Activated naive CD4-positive, alpha-beta T cell treated with anti-CD3 and anti-CD28 coated beads, Interleukin-2, amount 50 U/mL, for 72 hours (primary cell): ENCODE measurements at places on chromosomes 13 and 19. TPM values are rescaled to one million over a fixed set of nuclear protein-coding genes. Genes with fewer than 3 reads are reported as not detected.

DNA sequence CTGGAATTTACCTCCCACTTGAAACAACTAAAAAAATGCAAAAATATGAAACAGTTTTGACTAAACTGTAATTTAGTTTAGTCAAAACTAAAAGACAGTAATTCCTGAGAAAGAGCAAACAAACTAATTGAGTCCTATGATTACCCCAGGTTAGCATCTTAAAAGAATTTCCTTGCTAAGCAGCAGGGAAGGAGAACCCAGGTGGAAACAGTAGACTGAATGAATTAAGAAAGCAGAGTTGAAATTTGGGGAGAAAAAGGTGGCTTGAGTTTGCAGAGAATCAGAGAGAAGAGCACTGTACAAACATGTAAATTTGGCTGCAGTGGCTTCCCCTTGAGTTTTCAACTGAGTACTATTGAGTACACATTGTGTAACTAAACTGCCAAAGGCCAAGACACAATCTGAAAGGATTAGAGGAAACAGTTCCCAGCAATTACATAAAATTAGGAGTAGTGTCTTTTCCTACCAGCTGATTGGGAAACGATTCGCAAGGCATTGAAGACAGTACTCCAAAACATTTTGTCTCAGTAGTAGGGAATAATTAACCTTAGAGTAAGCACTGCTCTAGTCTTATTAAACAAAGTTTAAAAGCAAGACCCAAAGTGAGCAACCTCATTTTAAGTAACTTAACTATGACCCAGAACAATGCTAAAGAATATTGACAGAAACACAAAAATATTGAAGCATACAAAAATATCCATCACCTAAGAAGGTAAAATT, 820.5 kb downstream of the DACH1 start:
- DNase-seq: no peak

DNA sequence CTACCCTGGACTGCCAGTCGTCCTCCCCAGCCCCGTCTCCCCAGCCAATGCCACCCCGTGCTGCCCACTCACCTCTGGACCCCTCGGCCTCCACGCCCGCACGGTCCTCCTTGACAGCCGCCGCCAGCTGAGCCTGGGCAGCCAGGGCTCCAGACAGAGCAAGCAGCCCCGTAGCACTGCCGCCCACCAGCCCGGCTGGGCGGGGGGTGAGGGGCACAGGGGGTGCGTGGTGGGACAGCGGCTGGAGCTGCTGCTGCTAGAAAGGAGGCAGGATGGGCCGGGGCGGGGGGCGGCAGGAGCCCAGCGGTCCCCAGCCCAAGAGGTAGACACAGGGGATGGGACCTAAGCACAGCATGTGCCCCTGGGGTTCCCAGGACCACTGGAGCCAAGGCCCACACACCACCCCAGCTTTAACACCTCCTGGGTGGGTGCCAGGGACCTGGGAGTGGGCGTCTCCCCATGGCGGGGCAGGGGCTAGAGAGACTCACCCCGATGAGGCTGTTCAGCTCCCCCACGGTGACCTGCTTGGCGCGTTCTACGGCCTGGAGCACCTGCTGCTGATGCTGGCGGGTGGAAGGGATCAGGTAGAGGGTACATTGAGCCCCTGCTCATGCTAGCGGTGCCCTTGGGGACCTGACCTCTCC, 9.7 kb downstream of the TLE2 start:
- DNase-seq: no peak

SLC25A41 gene
- total RNA-seq: 0.14 TPM

- DNase-seq: no peak
Observed at GRCh38 chr13:49690133-49690994, 922 bp downstream of the EBPL start.

- DNase-seq: no peak
Observed at GRCh38 chr13:30234619-30235162, 72.7 kb downstream of the KATNAL1 start.

KMT5C gene
- 30.7 TPM for total RNA-seq

- no peak for DNase-seq
Observed at GRCh38 chr13:94673851-94674250, 38.5 kb downstream of the SOX21 start.

GRCh38 chr19:42193706-42194105, 23.8 kb downstream of the DEDD2 start:
- DNase-seq: no peak

- no peak for DNase-seq
Observed at GRCh38 chr13:62502588-62502987, 1086.9 kb upstream of the PCDH20 start.

DNA sequence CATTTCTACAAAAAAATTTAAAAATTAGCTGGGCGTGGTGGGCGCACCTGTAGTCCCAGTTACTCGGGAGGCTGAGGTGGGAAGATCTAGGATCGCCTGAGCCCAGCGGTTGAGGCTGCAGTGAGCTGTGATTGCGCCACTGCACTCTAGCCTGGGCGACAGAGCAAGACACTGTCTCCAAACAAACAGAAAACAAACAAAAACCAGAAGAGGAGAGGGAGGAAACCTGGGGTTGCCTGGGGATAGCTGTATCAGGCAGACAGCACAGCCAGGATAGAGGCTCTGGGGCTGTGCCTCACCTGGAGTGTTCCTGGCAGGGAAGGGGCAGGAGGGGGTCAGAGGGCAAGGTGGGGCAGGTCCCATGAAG, 2.6 kb upstream of the POLR2E start:
- DNase-seq: no peak

GRCh38 chr19:17794731-17795494, at the start of gene B3GNT3:
B3GNT3 (plus strand) TSS chr19:17795138; CDS start chr19:17807808, 12,670 bp downstream.
- DNase-seq: no peak

DNA sequence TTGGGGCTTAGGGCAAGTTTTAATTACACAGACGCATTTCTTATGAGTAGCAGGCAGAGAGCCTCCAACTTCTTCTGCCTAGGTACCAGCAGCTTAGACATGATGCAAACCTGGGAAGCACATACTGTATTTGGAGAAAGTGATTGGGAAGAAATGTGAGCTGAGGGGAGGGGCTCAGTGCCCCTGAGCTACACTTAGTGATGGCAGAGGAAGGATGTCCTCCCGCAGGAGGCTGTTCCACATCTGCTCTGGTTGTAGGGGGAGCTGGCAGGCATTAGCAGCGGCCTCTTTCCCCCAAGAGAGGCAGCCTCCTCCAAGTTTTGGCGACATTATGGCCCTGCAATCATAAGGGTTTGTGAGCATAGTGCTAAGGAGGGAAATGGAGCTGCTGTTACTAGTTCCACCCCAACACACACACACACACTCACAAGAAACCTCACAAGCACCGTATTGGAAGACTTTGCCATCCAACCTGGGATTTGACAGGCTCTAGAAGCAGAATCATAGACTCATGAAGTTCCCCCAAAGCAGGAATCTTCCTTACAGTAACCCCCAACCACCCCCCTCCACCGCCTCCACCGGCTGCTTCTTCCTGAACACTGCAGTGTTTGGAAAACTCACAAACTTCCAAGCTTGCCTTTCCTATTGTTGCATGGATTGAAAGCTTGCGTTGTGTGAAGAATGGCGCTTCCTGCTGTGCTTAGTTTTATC, 3.3 kb downstream of the ALOX5AP start:
- DNase-seq: no peak

- DNase-seq: no peak
Observed at GRCh38 chr13:99150575-99151361, 49.9 kb upstream of the UBAC2 start.
